Peyer's patch (tissue), 4 donors: ENCODE measurements at places on chromosomes 2 and 18.
A peak's percentile ranks its signal among the peaks of the same experiment; 100 is the strongest.

DNA sequence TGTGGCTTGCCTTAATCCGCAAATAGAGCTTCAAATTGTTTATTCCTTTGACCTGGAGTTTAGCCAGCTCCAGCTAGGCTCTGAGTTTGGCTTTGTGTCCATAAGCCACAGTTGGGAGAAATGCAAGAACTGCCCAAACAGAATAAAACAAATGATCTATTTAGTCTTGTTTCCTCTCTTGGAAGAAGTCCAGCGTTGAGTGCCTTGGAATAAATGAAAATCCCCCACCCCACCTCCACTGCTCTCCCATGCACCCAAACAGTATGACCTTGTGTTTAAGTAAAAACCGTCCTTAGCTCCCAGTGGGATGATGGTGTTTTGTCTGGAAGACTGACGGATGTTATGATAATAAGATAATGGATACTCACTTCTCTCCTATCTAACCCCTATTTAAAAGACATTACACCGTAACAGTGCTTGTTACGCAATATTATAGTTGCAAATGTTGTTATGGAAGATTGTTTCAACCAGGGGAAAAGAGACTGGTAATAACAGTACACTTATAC, 3.2 kb upstream of the SERPINE2 start:
- no peaks in the 10 kb centered on the region for H3K27me3 ChIP-seq
- no peaks in the 10 kb centered on the region for H3K36me3 ChIP-seq
- DNase-seq, result no peak
- H3K4me3 ChIP-seq, result no peak overlapping the region
- no peaks in the 10 kb centered on the region for H3K4me1 ChIP-seq

GRCh38 chr18:3821524-3821923, 371.6 kb downstream of the TGIF1 start:
- H3K36me3 ChIP-seq, result no peaks in the 10 kb centered on the region
- DNase-seq, result no peak
- no peak overlapping the region for H3K27ac ChIP-seq
- no peaks in the 10 kb centered on the region for H3K4me1 ChIP-seq
- H3K4me3 ChIP-seq, result no peak overlapping the region

DNA sequence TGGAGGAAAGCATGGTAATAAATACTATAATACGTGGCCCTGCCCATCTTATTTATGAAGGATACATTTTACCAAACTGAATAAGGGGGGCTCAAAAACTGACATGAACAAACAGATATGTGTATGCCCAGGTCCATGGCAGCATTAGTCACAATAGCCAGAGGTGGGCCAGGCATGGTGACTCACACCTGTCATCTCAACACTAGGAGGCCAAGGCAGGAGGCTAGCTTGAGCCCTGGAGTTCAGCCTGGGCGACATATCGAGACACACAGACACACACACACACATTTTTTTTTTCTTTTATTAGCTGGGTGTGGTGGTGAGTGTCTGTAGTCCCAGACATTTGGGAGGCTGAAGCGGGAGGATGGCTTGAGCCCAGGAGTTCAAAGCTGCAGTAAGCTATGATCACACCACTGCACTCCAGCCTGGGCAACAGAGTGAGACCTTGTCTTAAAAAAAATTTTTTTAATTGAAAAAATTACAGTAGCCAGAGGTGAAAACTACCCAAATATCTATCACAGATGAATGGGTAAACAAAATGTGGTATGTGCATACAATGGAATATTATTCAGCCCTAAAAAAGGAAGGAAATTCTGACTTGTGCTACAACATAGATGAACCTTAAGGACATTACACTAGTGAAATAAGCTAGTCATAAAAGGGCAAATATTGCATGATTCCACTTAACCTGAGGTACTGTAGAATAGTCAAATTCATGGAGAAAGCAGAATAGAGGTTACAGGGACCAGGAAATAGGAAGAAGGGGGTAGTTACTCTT, 8.0 kb downstream of the ATP8B1 start:
- H3K27ac ChIP-seq, result no peak overlapping the region
- no peaks in the 10 kb centered on the region for H3K27me3 ChIP-seq
- DNase-seq, result peak; percentile 56
- no peaks in the 10 kb centered on the region for H3K4me1 ChIP-seq

GRCh38 chr2:36653155-36653554, 43.4 kb upstream of the VIT start:
- no peaks in the 10 kb centered on the region for H3K4me1 ChIP-seq
- H3K27ac ChIP-seq, result no peak overlapping the region
- H3K4me3 ChIP-seq, result no peak overlapping the region
- no peaks in the 10 kb centered on the region for H3K36me3 ChIP-seq

- no peak overlapping the region for H3K4me3 ChIP-seq
- DNase-seq, result no peak
- H3K27ac ChIP-seq, result no peak overlapping the region
These were observed 809.8 kb upstream of the SOX11 start for GRCh38 chr2:4882421-4882820.

DNA sequence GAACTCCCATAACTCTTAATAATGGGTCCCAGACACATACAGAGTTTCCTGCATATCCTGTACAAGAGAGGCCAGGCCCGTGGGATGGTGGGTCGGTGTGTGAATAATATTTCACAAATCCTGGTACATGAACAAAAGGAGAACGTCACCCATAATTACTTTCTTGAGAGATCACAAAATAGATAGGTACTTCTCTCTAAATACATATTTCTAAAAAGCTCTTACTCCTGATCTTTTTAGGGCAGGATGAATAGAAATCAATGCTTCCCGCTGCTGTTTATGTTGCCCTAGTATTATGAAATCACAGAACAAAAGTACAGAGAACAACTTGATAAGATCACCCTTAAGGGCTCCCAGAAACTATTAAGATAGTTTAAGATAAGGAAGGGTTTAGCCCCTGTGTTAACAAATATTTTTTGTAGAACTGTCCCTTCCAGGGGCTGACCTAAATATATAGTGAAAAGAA, 5.4 kb downstream of the IRS1 start:
- no peak overlapping the region for H3K4me3 ChIP-seq
- H3K36me3 ChIP-seq, result no peaks in the 10 kb centered on the region
- H3K27me3 ChIP-seq, result no peaks in the 10 kb centered on the region
- peak overlapping the region; percentile 11 for H3K27ac ChIP-seq
- DNase-seq, result no peak

GRCh38 chr2:197121255-197121654, 189.3 kb downstream of the ANKRD44 start:
- peaks cover 6% of the 10 kb centered on the region for H3K4me1 ChIP-seq
- H3K27ac ChIP-seq, result no peak overlapping the region
- no peaks in the 10 kb centered on the region for H3K36me3 ChIP-seq
- H3K27me3 ChIP-seq, result no peaks in the 10 kb centered on the region

DNA sequence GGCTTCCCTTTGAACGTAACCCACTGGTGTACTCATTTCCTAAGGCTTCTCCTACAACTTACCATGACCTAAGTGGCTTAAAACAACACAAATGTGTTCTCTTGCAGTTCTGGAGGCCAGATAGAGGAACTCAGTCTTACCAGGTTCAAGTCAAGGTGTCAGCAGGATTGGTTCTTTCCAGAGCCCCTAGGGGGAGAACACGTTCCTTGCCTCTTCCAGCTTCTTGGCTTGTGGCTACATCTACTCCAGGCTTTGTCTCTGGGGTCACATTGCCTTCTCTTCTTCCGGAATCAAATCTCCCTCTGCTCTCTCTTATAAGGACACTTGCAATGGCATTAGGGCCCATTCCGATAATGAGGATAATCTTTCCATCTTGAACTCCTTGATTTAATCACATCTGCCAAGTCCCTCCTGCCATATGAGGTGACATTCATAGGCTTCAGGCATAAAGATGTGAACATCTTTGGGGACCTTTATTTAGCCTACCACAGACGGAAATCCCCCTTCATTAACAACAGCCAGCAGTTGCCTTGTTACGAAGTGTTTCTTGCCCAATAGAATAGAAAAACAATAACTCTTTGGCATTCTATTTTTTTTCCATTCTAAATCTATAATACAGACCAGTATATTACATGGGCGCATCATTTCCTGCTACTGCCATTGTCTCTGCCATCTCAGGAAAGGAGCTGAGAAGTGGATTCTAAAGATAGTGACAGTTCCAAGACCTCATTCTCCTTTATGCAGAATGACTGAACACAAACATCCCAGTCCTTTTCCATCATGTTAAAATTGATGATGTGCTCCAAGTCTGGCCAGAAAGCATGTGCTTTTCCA, 362.0 kb downstream of the ZNF521 start:
- no peaks in the 10 kb centered on the region for H3K4me1 ChIP-seq
- H3K4me3 ChIP-seq, result no peak overlapping the region
- no peak for DNase-seq
- H3K36me3 ChIP-seq, result no peaks in the 10 kb centered on the region

DNA sequence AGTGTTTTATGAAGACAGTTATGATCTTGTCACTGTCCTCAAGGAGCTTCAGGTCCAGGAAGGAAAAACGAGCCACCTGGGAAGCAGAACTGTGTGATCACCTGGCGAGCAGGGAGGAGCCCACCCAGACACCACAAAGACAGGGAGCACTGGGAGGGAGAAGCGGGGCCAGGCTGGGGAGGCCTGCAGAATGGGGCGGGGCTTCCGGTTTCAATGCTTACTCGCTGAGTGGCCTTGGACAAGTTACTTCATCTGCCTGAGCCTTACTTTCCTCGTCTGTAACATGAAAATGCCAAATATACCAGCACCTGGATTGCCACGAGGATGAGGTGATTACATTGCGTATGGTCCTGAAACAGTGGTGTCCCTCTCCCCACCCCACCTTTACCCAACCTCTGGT, 227.5 kb downstream of the ANKRD30B start:
- H3K27ac ChIP-seq, result no peak overlapping the region
- no peaks in the 10 kb centered on the region for H3K4me1 ChIP-seq
- no peaks in the 10 kb centered on the region for H3K36me3 ChIP-seq
- H3K4me3 ChIP-seq, result no peak overlapping the region
- no peaks in the 10 kb centered on the region for H3K27me3 ChIP-seq
- no peak for DNase-seq

GRCh38 chr2:174761837-174762236, 2.4 kb downstream of the CHRNA1 start:
- no peak for DNase-seq
- no peaks in the 10 kb centered on the region for H3K4me1 ChIP-seq

DNA sequence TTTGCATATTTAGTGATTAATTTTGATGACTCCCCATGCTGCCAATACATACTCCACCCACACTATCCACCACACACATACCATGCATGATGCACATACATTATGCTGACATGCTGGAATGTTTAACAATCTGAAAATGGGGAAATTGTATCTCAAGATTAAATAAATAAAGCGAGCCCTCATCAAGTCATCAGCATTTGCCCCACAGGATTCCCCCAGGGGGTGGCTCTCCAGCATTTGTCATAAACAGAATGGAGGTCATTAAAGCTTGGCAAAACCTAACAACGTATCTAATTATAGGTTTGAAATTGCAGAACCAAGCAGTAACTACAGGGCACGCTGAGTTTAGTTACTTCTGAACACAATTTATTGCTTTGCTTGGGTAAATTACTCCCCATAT, 141.2 kb upstream of the TACR1 start:
- no peaks in the 10 kb centered on the region for H3K27me3 ChIP-seq
- H3K36me3 ChIP-seq, result no peaks in the 10 kb centered on the region
- DNase-seq, result no peak

DNA sequence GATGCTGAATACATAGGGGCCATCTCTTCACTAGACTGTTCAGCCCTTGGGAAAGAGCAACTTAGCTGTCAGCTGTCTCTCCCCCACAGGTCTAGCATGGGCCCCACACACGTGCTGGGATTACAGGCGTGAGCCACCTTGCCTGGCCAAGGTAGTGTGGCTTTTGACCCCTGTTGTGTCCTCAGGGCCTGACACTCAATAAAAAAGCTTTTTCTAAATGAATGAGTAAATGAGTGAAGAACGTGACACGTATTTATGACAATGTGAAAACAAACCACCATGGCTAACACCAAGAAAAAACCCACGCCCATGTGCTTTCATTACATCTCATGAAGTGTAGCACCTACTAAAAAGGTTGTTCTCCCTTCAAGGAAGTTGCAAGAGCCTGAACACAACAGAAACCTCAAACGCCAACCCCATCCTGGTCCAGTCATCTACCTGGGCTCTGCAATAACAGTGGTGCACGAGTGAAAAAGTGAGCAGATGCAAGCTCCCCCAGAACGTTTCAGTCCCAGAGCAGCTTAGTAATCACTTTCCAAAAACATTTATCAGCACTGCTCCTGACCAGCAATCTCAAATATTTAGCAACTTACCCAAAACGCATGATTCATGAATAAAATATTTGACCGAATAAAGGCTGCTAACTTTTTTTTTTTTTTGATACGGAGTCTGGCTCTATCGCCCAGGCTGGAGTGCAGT, 3.4 kb downstream of the WDFY1 start:
- H3K27ac ChIP-seq, result peak overlapping the region; percentile 18
- no peaks in the 10 kb centered on the region for H3K36me3 ChIP-seq
- H3K4me1 ChIP-seq, result peaks cover 5% of the 10 kb centered on the region
- DNase-seq, result no peak
- no peaks in the 10 kb centered on the region for H3K27me3 ChIP-seq

DNA sequence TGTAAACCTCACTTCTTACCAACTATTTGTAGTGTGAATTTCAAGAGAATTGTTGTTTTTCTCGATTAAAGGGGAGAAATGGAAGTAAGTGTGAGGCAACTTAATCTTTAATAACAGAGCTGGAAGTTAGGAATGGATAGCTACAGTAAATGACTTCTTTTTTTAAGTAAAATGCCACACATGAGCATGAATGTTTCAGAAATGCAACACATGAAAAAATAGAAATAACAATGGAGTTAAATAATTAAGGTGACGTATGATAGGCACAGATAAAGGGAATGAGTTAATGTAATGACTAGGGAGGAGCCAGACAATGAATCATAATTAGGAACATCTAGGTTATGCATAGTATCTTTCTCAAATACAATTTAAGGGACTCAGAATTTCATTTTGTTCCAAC, 3.4 kb downstream of the REL start:
- H3K27me3 ChIP-seq, result no peaks in the 10 kb centered on the region
- H3K4me1 ChIP-seq, result peaks cover 8% of the 10 kb centered on the region
- peak overlapping the region; percentile 22 for H3K4me3 ChIP-seq
- peak overlapping the region; percentile 99 for H3K27ac ChIP-seq
- DNase-seq, result no peak
- no peaks in the 10 kb centered on the region for H3K36me3 ChIP-seq

- no peaks in the 10 kb centered on the region for H3K36me3 ChIP-seq
- no peak overlapping the region for H3K27ac ChIP-seq
- no peak for DNase-seq
- no peak overlapping the region for H3K4me3 ChIP-seq
These were observed 170.1 kb upstream of the REV1 start for GRCh38 chr2:99659874-99660273.

- no peak for DNase-seq
- no peaks in the 10 kb centered on the region for H3K27me3 ChIP-seq
- H3K27ac ChIP-seq, result no peak overlapping the region
- no peaks in the 10 kb centered on the region for H3K36me3 ChIP-seq
- no peak overlapping the region for H3K4me3 ChIP-seq
These were observed 415.9 kb downstream of the SLC4A3 start for GRCh38 chr2:220043155-220043989.

DNA sequence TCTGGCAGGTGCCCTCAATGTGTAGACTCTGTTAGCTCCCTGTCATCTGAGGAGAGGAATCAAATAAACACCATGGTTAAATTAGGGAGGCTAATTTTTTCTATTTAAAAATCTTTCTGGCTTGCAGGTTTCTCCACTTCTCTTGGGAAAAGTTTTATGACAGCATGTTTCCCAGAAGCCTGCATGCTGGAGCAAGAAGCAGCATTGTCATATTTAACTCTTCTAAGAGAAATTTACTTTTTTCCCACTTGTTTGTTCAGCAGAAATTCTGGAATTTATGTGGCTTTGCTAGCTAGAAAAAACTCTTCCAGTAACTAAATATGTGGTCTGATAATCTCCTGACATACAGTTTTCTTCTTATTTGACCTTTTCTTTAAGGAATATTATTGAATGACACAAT, 230.5 kb downstream of the PARD3B start:
- no peaks in the 10 kb centered on the region for H3K36me3 ChIP-seq
- no peak for DNase-seq
- no peaks in the 10 kb centered on the region for H3K4me1 ChIP-seq
- H3K27ac ChIP-seq, result no peak overlapping the region
